GM23338 (cell line): ENCODE measurements at places on chromosomes 6 and 20.

GRCh38 chr6:164087870-164088269, 673.4 kb downstream of the QKI start:
- no peak for DNase-seq

- no peak for DNase-seq
Measured at GRCh38 chr6:3429211-3429610, 27.6 kb downstream of the SLC22A23 start.

GRCh38 chr6:140809694-140810101, 1323.0 kb upstream of the GJE1 start:
- DNase-seq = no peak

DNA sequence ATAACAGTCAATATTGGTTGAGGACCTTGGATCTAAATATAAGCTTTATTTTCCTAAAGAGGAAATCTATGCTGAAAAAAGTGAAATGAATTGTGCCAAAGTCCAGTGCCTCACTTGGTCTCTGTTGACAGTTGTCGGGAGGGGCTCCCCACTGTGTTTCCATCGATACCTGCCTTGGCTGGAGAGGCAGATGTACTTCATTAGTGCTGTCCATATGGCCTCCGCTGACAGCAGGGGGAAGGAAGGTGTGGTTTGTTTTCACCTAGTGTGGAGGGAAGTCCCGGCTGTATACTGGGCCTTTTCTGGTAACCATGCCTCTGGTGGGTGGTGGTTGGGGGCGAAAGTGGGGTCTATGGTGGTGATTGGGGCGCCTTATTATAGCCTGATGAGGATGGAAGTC, 42.7 kb downstream of the CD2AP start:
- DNase-seq = no peak

DNA sequence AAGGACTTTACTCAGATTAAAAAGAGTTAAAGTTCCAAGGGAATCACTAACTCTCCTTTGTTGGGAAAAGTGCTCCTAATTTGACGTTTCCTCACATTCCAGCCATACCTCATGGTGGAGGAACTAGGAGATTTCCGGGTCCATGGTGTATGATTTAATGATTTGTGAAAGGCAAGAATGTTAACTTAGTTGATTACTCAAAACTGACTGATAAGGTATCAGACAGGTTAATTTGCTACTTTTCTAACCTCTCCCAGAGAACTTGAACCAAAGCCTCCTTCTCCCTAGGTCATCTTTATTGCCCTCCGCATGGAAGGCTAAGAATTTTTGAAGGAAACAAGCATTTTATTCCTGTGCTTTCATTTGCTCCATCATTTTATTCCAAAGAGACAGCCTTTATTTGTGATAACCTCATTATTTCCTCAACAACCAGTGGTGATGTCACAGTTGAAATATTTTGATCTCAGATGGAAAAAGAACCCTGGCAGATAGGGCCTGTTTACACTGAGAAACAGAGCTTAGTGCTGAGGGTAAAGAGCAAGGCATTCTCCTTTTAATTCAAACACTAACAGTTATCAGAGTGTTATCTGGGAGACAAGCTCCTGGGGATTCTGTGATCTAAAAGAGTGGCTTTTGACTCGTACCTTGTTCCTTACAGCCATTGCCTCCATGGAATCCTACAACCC, 57.4 kb upstream of the BMP2 start:
- peak; percentile 10 for DNase-seq

DNA sequence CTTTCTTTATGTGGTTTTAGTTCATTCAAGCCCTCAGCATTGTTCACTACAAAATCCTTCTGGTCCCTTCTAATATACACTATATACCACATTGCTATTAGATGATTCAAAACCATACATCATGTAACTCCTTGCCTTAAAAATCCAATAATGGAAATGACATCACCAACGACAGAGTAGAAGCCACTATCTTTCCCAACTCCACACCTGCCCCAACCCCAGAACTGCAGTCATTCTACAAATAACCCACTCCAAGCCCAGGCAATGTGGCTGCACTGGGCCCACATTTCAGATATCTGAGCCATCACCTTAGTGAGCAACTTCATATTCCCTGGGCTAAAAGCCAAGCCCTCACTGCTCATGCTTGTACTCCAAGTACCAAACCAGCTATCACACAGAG, 22.6 kb upstream of the RUNX2 start:
- DNase-seq = no peak

GRCh38 chr6:150099953-150100352, 31.0 kb upstream of the ULBP3 start:
- DNase-seq = no peak

DNA sequence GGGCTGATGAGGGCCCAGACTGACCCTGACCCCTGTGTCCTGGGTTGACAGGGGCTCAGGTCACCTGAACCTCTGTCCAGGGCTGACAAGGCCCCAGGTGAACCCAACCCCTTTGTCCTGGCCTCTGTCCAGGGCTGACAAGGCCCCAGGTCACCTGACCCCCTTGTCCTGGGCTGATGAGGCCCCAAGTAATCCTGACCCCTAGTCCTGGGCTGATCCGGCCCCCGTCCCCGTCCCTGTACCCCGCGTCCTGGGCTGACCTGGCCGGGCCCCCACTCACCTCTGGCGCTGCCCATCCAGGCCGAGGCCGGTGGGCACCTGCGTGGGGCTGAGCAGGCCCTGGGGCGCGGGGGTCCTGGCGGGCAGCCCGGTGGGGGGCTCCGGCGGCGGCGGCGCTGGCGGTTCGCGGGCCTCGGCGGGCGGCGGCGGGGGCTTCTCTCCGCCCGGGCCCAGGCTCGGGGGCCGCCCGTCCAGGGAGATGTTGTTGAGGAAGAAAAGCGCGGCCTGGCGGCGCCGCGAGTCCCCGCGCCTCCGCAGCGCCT, 379 bp downstream of the CABLES2 start:
- DNase-seq = no peak

DNA sequence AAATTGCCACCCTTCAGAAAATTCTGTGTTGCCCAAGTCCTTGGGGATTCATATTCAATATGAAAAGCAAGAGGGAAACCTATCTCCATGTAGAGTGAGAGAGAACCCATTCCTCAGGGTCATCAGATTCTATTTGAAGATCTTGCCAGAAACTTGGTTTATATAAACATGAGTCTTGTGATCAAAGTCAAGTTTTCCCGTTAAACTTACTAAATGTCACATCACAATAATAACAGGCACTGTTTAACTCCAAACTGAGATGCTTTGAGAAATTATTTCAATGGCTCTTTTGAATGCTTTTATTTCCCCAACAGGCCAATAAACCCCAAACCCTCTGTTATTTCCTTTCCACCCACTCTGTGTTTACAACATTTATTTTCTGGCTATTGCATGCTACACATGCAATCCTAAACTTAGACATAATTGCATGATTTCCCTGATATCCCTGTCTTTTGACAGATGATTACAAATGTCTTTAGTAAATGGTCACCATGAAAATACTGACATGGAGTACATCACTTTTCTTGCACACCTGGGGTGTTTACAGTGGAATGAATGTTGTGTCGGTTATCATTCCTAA, 31.1 kb upstream of the SSTR4 start:
- no peak for DNase-seq

GRCh38 chr6:136784910-136785746, 7.1 kb downstream of the MAP3K5 start:
- no peak for DNase-seq

DNA sequence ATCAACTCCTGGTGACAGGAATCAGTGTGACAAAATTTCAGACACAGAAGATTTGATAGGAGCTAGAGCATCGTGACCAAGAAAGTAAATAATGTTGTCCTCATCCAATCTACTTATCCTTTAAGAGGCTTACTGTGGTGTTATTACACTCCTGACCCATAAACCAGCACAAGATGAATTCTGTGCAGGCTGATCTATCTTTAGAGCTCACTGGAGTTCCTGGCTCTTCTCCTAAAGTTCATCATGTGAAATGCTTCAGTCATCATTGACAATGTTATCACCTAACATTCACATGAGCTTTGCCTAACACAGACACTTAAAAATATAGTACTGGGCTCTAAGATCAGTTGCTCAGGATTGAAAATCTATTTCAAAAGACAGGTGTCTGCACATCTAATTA, 271.0 kb upstream of the HSF2 start:
- no peak for DNase-seq

GRCh38 chr20:53487461-53488200, 106.0 kb downstream of the ZNF217 start:
- no peak for DNase-seq

GRCh38 chr20:4272225-4272624, 256.9 kb upstream of the RNF24 start:
- DNase-seq = no peak
